Inflammatory macrophage treated with lipopolysaccharide for 4 hours (primary cell): ENCODE measurements at places on chromosomes 2 and 18.

- DNase-seq: no peak
Observed at GRCh38 chr2:140465301-140465700, 1665.5 kb downstream of the LRP1B start.

GRCh38 chr2:50215736-50216135 lies 816.2 kb downstream of the NRXN1 start:
- DNase-seq: no peak

GRCh38 chr2:210752532-210752931 lies 196.1 kb downstream of the CPS1 start:
- no peak for DNase-seq

- no peak for DNase-seq
Observed at GRCh38 chr2:30484995-30485394, 37.9 kb downstream of the LCLAT1 start.

DNA sequence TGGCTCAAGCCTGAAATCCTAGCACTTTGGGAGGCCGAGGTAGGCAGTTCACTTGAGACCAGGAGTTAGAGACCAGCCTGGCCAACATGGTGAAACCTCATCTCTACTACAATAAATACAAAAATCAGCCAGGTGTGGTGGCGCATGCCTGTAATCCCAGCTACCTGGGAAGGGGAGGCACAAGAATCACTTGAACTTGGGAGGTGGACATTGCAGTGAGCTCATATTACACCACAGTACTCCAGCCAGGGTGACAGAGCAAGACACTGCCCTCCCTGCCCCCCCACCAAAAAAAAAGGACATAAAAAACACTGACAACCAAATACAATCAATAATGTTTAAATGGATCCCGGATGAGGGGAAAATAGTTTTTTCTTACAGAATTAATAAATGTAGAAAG lies 7.8 kb downstream of the TIA1 start:
- DNase-seq: no peak

DNA sequence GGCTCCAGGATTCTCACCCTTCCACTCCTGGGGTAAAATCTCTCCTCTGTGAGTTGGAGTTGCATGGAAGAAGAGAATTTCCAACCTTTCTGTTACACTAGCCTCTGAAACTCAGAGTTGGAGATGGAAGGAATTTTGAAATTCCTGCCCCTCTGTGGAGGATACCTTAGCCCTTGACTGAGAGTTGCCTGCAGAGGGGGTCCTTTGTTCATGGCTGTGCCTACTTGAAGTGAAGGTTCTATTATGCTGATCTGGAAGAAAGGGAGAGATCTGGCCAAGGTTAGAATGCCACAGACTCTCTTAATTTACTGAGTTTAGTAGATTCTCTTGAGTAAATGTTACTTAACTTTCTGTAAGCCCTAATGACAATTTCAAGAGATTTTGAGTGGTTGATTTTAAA lies 626.6 kb upstream of the GYPC start:
- DNase-seq: no peak

DNA sequence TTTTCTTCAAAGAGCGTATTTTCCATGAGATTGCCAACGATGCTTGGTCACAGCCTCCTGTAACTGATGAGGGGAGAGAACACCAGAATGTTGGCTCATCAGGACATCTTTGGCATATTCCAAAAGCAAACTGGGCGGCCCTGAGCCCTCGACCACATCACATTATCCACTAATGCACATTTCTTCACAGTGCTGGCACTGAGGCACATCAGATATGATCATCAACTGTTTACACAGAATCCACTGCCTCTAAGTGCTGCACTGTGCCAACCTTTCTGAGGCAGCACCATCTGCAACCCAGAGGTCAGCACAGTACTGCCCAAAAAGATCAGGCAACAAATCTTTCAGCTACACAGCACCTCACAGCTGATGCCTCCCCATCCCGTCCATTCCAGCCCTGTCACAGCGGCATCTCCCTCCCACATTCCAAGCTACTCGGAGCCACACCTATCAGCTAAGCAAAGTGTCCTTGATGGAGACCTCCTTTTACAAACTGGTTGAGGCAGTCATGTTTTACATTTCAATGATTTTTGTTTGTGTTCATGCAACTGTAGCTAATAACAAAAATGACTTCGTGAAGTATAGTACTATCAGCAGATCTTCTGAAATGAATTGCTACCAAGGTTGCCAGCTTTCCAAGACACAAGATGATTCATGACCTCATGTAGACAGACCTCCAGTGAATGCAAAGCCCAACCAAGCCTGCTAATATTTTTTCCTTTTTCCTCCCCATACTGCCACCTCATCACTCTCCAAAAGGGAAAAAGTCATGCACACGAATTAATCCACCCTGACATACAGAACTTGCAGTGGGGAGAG lies 32.3 kb downstream of the MYO5B start:
- no peak for DNase-seq

DNA sequence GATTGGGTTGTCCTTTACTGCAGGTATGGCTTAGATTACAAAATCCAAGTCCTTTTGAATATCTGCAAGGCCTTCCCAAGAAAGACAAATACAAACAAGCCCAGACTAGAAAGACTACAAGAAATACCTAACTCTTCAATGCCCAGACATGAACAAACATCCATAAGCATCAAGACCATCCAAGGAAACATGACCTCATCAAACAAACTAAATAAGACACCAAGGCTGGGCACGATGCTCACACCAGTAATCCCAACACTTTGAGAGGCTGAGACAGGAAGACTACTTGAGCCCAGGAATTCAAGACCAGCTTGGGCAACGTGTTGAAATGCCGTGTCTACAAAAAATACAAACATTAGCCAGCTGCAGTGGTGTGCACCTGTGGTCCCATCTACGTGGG lies 31.7 kb downstream of the MAP4K3 start:
- DNase-seq: no peak

DNA sequence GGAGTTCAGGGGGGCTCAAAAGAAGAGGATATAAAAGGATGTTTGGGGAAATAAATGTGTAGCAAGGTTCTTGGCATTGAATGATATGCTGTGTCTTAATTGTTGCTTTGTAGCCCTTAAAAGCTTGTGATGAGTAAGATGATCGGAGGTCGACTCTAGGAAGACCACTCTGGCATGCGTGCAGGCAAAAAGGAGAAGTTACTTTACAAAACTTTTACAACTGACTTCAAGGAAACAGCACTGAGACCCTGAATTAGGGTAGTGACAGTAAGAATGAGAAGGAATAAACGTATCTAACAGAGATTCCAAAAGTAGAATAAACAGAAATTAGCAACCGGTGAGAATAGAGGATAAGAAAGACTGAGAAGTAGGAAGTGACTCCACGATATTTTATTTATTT lies 228.7 kb upstream of the TANK start:
- no peak for DNase-seq

GRCh38 chr2:179909845-179910734 lies 48.7 kb upstream of the ZNF385B start:
- no peak for DNase-seq

GRCh38 chr2:11778923-11779757 lies 32.7 kb downstream of the LPIN1 start:
- DNase-seq: peak; percentile 73

- DNase-seq: no peak
Observed at GRCh38 chr2:101153787-101154186, 2.6 kb upstream of the TBC1D8 start.

GRCh38 chr2:231926761-231927565 lies 767 bp upstream of the NPPC start:
- DNase-seq: no peak

GRCh38 chr2:9964334-9964980 lies 13.0 kb downstream of the GRHL1 start:
- no peak for DNase-seq

DNA sequence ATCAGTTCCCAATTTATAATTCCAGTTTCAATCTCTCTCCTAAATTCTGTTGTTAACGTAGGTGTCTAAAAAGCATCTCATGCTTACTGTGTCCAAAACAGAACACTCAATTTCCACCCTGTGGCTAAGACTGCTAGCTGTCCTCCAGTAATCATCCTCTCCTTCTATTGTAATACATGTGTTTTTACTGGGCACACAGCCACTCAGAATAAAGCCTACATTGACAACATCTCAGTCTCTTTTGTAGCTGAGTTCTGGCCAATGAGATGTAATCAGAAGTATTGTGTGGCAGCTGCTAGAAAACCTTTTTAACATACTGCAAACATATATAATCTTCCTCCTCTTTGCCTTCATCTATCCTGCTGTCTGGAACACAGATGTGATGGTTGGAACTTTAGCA lies 29.4 kb upstream of the TSPYL6 start:
- no peak for DNase-seq

GRCh38 chr2:9164112-9164608 lies 42.5 kb upstream of the ASAP2 start:
- no peak for DNase-seq

DNA sequence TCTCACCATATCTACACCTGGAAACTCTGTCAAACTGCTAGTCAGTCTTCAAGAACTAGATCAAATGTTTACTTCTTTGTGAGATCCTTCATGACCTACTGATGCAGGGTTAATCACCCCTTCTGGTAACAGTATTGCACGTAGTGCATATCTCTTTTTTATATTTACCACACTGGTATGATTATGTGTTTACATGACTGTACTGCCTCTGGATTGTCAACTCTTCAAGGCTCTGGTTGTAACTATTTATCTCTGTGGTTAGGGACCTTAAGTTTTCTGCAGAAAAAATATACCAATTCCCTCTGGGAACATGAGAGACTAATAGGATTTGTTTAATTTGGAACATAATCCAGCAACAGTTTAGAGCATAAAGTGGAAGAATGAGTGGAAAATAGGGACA lies 135.5 kb downstream of the PDE1A start:
- no peak for DNase-seq
